ENCODE measurements at places on chromosomes 6 and 20.
A peak's percentile ranks its signal among the peaks of the same experiment; 100 is the strongest.

GRCh38 chr20:47054945-47055344, 160.3 kb downstream of the EYA2 start:
- no peak for DNase-seq

- DNase-seq, result no peak
Observed at GRCh38 chr6:19463250-19463649, 373.9 kb upstream of the ID4 start.

DNA sequence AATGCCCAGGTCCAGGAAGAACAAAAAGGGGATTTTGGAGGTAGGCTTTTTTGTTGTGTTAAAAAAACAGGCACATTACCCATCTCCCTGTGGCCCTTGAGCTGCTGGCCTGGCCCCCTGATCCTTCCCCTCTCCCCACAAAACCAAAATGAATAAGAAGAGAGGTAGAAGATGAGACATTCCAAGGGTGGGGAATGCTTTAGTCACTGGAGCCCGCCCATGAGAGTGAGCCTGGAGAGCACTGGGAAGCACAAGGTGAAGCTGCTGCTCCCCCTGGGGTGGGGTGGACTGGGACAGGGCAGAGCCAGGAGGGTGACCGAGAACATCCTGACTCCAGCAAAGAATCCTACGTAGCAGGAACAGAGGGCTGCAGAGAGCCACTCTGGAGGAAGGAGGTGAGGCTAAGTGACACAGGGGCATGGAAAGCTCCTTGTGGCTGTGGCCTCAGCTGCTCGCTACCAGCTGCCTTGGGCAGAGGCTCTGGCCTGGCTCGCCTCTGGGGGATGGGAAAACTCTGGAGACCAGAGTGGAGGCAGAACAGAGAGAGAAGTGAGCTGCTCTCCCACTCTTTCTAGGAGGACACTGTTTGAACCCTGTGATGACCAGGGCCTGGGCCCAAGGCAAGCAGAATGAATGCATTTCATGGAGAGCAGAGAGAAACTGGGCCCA, 48.3 kb downstream of the AKAP7 start:
- no peak for DNase-seq

DNA sequence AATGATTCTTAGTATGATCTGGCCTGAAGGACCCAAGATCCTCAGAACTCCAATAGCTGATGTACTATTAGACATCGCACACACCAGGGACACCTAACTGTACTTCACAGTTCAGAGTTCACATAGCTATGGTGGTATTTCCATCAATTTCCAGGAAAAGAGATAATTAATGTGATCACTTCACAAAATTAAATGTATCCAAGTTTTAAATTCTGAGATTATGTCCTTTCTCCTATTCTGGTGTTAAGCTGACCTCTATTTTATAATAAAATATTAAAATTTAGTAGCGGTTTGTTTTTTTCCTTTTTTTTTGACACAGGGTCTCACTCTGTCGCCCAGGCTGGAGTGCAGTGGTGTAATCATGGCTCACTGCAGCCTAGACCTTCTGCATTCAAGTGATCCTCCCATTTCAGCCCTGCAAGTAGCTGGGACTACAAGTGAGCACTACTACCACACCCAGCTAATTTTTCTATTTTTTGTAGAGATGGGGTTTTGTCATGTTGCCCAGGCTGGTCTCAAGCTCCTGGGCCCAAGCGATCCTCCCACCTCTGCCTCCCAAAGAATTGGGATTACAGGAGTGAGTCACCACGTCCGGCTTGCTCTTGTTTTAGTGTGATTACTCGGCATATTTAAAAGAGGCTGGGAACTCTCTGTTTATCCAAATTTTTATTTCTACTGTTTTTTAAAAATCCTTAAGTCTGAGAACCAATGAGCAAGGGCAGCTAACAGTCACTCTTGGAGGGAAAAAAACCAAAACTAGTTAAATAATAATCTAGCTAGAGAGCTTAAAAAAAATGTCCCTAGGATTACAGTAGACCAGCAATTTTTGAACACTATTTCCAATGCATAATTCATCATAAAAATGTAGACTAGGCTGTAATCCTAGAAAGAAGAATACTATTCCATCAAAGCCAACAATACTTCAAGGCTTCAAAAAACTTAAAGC, 16.0 kb downstream of the KIF13A start:
- DNase-seq, result no peak

- DNase-seq, result no peak
Observed at GRCh38 chr20:14604143-14604542, 266.7 kb upstream of the FLRT3 start.

GRCh38 chr6:105993341-105994117, 92.6 kb upstream of the PRDM1 start:
- no peak for DNase-seq

- no peak for DNase-seq
Observed at GRCh38 chr6:145406783-145407182, 328.5 kb downstream of the EPM2A start.

GRCh38 chr6:20876561-20876960, 342.3 kb downstream of the CDKAL1 start:
- DNase-seq, result no peak

DNA sequence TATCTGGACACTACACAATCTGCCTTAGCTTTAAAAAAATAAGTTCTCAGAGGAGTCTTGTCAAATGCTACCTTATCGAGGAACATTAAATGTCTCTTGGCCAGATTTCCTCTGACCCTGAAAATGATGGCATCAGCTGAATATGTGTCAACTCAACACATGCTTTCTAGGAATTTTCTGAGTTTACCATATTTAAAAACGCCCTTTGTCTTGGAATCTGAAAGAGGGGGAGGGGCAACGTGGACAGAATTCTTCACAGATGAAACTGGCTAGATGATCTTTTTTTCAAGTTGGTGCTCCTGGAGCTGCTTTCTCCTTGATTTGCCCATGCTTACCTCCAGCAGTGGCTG, 5.1 kb downstream of the SOX4 start:
- no peak for DNase-seq

- DNase-seq, result no peak
Observed at GRCh38 chr6:141403103-141403502, 729.6 kb upstream of the GJE1 start.

DNA sequence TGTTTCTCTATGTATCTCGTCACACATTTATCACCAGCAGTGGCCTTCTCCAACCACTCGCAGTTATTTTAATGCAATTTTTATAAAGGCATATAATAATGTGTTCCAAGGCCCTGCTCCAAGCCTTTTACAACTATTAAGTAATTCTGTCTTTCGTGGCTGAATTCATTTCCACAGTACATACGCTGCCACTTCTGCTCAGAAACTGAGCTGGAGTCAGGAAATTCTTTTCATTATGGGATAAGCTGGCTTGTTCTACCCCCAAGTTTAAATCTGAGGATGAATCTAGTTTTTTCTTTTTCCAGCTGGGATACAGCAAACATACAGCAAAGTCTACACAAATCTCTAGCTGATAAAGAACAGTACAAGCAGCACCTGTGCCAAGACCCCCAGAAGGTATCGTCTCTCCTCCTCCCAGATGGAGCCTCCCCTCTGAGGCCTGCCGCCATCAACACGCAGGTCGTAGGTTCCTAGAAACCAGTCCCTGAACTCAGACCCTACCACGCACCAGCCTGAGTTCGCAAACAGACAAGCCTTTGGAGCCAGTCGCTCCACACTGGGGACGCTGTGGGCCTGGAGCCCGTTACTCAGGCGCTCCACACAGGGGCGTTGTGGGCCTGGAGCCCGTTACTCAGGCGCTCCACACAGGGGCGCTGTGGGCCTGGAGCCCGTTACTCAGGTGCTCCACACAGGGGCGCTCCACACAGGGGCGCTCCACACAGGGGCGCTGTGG, 263.5 kb downstream of the THBS2 start:
- no peak for DNase-seq

- no peak for DNase-seq
Observed at GRCh38 chr6:66771626-66772025, 1064.6 kb upstream of the EYS start.

- no peak for DNase-seq
Observed at GRCh38 chr6:36757206-36757605, 59.6 kb downstream of the RAB44 start.

- peak; percentile 16 for DNase-seq
Observed at GRCh38 chr20:11890331-11891076, 27.2 kb upstream of the BTBD3 start.

- no peak for DNase-seq
Observed at GRCh38 chr6:11684901-11685480, 93.6 kb downstream of the ADTRP start.

- DNase-seq, result no peak
Observed at GRCh38 chr20:32325706-32326503, 32.2 kb upstream of the ASXL1 start.

DNA sequence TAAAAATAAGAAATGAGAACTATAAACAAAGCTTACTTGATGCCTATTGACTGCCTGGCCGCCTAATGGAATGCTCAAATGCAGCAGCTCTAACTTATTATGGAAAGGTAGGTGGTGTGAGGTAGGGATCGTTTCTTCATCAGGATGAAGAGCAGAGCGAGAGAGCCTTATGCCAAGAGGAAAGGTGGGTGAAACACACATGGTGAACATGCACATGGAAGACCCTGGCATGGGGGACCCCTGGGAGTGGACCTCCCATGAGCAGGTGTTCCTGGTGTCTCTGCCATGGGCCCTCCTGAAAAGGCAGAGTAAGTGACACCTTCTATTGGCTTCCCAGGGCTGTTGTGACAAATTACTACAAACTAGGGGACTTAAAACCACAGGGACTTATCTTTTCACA, 130.1 kb downstream of the CDH4 start:
- no peak for DNase-seq

DNA sequence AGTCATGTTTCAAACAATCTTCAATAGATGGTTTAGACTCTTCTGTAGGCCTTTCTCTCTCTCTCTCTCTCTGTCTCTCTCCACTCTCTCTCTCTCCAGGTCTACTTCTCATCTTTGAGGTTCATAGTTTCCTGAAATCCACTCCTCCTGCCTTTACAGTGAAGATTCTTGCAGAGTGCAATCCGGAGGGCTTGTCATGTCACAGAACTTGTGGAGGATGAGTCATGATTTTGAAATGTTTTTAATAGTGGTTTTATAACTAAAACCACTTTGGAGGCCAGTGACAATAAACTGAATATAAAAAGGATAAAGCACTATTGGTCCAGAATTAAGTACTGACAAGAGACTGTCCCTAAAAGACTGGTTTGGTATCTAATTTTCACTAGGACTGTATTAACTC, 156.3 kb downstream of the KIF6 start:
- DNase-seq, result peak; percentile 16

- DNase-seq, result no peak
Observed at GRCh38 chr20:8228315-8228714, 96.2 kb downstream of the PLCB1 start.

All from AG04449 (cell line).